ENCODE measurements at places on chromosomes 13 and 19.

DNA sequence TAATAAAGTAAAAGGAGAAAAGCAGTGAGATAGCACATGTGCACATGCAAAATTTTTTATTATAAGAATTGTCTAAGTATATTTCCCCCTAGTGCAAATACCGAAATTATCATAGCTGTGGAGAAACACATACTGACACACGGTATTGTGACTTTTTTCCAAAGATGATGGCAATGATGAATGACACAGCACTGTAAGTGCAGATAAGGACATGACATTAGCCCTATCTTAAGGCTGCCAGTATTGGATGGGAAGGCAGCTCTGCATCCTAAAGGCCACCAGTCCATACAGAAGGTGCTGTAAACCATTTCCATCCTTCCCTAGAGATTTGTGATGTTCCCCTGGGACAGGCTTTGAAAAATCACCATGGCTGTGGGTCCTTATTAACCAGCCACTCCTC is 11.5 kb upstream of the MICU2 start:
- DNase-seq = no peak

GRCh38 chr13:33345842-33346241 is 60.3 kb upstream of the STARD13 start:
- DNase-seq = no peak

- no peak for DNase-seq
Measured at GRCh38 chr19:31562966-31563612, 213.9 kb upstream of the TSHZ3 start.

DNA sequence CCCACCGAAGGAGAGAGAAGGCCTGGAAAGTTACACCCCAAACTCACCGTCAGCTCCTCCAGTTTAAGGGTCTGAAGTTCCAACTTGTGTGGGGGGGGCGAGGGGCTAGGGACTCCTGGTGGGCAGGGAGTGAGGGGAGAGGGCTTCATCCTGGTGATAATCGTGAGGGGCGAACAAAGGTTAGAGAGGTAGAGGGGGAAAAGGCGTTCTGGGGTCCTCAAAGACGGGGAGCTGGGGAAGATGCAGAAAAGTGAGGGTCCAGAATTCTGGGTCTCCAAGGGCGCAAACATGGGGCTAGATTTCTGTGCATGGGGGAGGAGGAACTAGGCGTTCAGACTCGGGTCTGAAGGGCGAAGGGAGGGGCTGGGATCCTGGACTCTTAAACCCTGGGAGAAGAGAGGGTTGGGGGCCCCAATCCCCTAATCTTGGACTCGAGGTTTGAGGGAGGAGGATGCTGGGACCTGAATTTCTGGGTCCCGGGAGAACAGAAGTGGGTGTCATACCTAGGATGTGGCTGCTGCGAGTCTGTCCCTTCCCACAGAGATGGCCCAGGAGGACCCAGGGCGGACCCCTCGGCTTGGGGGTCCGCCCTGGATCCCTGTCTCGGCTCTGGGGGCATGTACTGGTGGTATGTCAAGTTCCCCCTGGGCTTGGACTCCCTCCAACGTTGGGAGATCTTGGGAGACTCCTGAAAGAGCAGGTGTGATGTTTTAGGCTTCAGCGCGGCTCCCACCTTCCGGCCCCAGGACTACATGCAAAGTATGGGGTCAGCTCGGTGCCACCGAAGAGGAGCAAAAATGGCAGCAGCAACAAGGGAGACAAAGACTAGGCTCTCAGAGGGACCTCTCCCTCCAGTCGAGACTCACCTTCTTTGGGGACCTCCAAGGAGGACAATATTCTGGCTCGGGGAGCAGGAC is 4.5 kb downstream of the MAMSTR start:
- DNase-seq = no peak

DNA sequence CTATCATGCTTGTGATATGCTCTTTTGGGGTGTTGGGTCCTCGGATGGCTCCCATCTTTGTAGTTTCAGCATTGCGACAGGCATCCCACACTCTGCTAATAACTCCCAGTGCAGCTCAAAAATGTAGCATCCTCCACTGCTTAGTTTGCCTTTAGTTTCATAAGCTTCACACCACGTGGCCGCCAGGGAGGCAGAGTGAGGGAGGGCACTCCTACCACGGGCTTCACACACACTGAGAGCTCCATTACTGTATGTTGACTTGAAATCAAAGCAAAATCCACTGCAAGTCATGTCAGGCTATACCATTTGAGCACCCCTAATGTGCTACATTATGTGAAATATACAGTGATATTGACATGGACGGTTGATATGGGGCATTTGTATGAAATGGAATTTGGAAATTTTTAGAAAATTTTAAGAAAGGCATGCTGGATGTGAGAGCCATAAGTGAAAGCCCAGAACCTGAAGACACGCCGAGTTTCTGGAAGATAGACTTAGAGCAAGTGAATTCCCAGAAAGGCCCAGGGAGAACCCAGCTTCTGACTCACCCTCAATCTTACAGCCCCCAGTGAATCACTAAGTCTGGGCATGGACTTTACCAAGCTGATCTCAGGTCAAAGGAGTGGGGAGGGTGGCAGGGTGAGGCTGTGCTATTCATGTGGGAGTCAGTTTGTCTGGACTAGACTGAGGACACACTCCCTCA is 94.1 kb downstream of the HSPH1 start:
- DNase-seq = no peak
